ENCODE measurements at places on chromosomes 3 and 15. TPM values are rescaled to one million over a fixed set of nuclear protein-coding genes. Genes with fewer than 3 reads are reported as not detected.

GRCh38 chr3:139893267-139893962 is 41.6 kb upstream of the CLSTN2 start:
- no peaks in the 10 kb centered on the region for H3K27me3 ChIP-seq
- H3K4me1 ChIP-seq: no peaks in the 10 kb centered on the region
- no peaks in the 10 kb centered on the region for H3K36me3 ChIP-seq
- DNase-seq: no peak
- H3K4me3 ChIP-seq: no peak overlapping the region

GRCh38 chr3:101634591-101635196 is 42.2 kb downstream of the ZBTB11 start:
- no peaks in the 10 kb centered on the region for H3K36me3 ChIP-seq
- H3K4me1 ChIP-seq: no peaks in the 10 kb centered on the region
- DNase-seq: no peak
- no peak overlapping the region for H3K4me3 ChIP-seq
- H3K27ac ChIP-seq: no peak overlapping the region

DNA sequence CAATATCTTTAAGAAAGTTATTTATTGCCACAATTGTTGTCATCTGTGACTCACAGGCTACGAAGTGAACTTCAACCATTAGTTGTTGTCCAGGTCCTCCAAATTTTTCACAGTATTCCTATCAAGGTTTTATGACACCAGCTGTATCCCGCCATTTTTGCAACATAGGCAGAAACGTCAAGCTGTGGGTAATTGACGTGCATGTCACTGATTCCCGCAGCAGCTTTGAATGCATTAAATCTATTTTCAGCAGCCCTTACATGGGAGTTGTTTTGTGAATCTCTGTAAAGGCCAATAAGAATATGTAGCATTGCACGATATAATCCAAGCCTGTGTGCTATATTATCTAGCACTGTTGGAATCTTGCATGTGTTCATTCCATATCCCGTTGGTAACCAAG is 109.1 kb upstream of the TOPAZ1 start:
- H3K4me1 ChIP-seq: no peaks in the 10 kb centered on the region
- no peak for DNase-seq
- no peaks in the 10 kb centered on the region for H3K27me3 ChIP-seq
- no peaks in the 10 kb centered on the region for H3K36me3 ChIP-seq
- no peak overlapping the region for H3K27ac ChIP-seq

- H3K4me1 ChIP-seq: peaks cover 22% of the 10 kb centered on the region
- no peaks in the 10 kb centered on the region for H3K36me3 ChIP-seq
- DNase-seq: no peak
Measured at GRCh38 chr15:62853841-62854225, 188.7 kb upstream of the TPM1 start.

GRCh38 chr3:76570436-76571057 is 469.4 kb upstream of the ROBO2 start:
- H3K4me3 ChIP-seq: no peak overlapping the region
- H3K27me3 ChIP-seq: no peaks in the 10 kb centered on the region
- peaks cover 3% of the 10 kb centered on the region for H3K4me1 ChIP-seq
- H3K36me3 ChIP-seq: no peaks in the 10 kb centered on the region

DNA sequence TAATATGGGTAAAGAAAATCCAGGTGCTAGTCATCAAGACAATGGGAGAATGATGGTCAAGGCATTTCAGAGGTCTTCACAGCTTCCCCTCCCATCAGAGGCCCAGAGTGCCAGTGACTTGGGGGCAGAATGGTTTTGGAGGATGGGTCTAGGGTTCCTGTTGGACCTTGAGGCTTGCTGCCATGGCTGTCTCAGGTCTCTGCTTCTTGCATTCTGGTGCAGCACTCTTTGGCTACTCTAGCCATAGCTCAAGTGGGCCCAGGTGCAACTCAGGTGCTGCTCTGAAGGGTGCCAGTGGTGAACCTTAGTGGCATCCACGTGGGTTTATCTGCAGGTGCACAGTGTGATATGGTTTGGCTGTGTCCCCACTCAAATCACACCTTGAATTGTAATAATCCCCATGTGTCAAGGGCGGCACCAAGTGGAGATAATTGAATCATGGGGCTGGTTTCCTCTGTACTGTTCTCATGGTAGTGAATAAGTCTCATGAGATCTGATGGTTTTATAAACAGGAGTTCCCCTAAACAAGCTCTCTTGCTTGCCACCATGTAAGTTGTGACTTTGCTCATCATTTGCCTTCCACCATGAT is 48.5 kb upstream of the PEX5L start:
- no peaks in the 10 kb centered on the region for H3K27me3 ChIP-seq
- no peak overlapping the region for H3K4me3 ChIP-seq
- no peak overlapping the region for H3K27ac ChIP-seq
- no peaks in the 10 kb centered on the region for H3K4me1 ChIP-seq
- H3K36me3 ChIP-seq: no peaks in the 10 kb centered on the region

DNA sequence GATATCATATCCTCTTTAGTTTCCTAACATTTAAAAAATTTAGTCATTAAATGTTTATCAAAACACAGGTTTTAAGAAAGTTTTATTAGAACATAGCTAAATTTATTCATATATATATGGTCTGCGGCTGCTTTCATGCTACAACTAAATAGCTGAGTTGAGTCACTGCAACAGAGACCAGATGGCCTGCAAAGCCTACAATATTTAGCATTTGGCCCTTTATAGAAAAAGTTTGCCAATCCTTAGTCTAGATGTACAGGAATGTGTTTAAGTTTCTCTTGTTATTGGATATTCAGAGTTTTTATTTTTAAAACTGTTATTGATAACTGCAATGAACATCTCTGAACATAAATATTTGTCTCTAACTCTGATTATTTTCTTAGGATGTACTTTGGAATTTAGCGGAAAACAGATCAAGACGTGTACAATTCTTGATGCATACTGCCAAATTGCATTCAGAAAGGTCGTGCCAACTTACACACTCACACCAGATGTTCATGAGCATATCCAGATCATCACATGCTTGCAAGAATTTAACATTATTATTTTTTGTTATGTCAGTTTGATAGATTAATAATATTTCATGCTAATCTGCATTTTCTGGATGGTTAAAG is 157.9 kb downstream of the STAC start:
- no peak overlapping the region for H3K27ac ChIP-seq
- H3K4me3 ChIP-seq: no peak overlapping the region
- no peaks in the 10 kb centered on the region for H3K36me3 ChIP-seq
- no peaks in the 10 kb centered on the region for H3K4me1 ChIP-seq
- no peak for DNase-seq

- H3K27me3 ChIP-seq: no peaks in the 10 kb centered on the region
- no peak overlapping the region for H3K4me3 ChIP-seq
- H3K4me1 ChIP-seq: no peaks in the 10 kb centered on the region
- no peaks in the 10 kb centered on the region for H3K36me3 ChIP-seq
- DNase-seq: no peak
Measured at GRCh38 chr3:159301961-159302360, 500.1 kb downstream of the MFSD1 start.

- peaks cover 8% of the 10 kb centered on the region for H3K36me3 ChIP-seq
- H3K27ac ChIP-seq: peak overlapping the region; percentile 58
- peaks cover 17% of the 10 kb centered on the region for H3K4me1 ChIP-seq
- H3K27me3 ChIP-seq: no peaks in the 10 kb centered on the region
Measured at GRCh38 chr3:11350374-11350773, 78.2 kb downstream of the ATG7 start.

DNA sequence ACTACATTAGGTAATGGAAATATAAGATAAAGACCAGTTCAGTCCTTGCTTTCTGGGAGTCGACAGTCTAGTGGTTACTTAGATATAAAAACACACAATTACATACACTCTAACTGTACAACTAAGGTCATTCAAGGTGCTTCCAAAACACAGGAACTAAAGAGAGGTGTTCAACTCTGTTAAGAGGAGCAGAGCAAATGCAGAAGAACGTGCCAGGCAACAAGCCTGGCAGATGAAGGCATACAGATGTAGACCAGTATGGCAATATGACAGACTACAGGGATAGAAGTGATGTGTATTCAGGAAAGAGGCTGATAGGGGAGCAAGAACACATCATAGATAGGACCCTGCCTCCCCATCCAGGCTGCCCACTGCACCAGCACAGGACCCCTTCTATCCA is 78.3 kb downstream of the CBLB start:
- H3K27ac ChIP-seq: no peak overlapping the region
- H3K4me1 ChIP-seq: peaks cover 10% of the 10 kb centered on the region
- H3K4me3 ChIP-seq: no peak overlapping the region
- DNase-seq: no peak

DNA sequence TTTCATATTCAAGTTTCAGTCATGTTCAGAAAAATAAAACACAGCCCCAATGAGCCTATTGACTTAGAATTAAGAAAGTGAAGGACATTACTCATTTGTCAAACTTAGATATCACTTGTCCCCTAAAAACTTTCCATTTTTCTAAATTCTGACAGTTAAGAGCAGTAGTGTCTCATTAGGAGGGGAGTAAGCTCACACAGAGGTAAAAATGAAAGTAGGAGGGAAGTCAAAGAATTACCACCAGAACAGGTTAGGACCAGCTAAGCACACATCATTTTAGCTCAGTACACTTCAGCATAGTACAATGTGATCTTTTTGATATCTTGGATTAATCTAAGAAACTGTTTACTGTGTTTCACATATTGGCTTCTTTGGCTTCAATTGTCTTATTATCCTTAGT is 64.3 kb downstream of the OSTN start:
- H3K27me3 ChIP-seq: no peaks in the 10 kb centered on the region
- H3K4me3 ChIP-seq: no peak overlapping the region
- no peaks in the 10 kb centered on the region for H3K36me3 ChIP-seq
- no peak for DNase-seq
- H3K27ac ChIP-seq: no peak overlapping the region

DNA sequence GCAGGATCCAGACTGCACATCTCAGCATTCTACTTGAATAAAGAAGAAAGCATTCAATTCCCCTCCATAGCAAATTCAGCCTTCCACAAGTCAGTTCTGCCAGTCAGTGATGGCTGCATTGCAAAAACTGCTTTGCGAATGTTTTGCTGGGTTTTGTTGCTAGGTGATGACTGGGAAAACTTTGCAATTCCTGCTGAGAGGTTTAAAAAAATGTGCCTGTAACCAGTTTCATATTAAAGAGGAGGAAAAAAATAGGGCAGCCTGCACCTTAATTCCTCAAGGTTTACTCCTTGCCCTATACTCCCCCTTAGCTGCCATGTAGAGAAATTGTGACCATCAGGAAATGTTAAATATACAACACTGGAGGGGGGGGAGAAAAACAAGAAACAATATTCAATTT is 225.6 kb upstream of the ATP11B start:
- no peaks in the 10 kb centered on the region for H3K27me3 ChIP-seq
- no peaks in the 10 kb centered on the region for H3K4me1 ChIP-seq
- no peaks in the 10 kb centered on the region for H3K36me3 ChIP-seq
- no peak for DNase-seq
- H3K4me3 ChIP-seq: no peak overlapping the region

DNA sequence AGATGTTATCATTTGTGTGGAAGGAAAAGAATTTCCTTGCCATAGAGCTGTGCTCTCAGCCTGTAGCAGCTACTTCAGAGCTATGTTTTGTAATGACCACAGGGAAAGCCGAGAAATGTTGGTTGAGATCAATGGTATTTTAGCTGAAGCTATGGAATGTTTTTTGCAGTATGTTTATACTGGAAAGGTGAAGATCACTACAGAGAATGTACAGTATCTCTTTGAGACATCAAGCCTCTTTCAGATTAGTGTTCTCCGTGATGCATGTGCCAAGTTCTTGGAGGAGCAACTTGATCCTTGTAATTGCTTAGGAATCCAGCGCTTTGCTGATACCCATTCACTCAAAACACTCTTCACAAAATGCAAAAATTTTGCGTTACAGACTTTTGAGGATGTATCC is 15.1 kb downstream of the KLHL24 start:
- H3K27ac ChIP-seq: no peak overlapping the region
- H3K36me3 ChIP-seq: peaks cover 22% of the 10 kb centered on the region
- DNase-seq: peak; percentile 78
- no peak overlapping the region for H3K4me3 ChIP-seq

- H3K4me1 ChIP-seq: peaks cover 2% of the 10 kb centered on the region
- no peak overlapping the region for H3K27ac ChIP-seq
- no peaks in the 10 kb centered on the region for H3K36me3 ChIP-seq
- no peak overlapping the region for H3K4me3 ChIP-seq
Measured at GRCh38 chr3:124916837-124917409, 17.6 kb downstream of the MUC13 start.

DNA sequence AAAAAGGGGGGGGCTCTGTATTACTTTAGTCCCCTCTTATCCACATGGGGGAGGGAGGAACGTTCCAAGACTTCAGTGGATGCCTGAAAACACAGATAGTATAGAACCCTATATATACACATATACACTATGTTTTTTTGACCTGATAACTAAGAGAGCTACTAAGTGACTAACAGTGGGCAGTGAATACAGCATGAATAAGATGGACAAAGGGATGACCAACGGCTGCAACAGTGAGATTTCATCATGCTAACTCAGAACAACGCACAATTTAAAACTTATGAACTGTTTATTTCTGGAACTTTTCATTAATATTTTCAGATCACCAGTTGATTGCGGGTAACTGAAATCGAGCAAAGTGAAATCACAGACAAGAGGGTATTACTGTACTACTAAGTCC is 7.3 kb downstream of the DCUN1D1 start:
- no peak overlapping the region for H3K4me3 ChIP-seq
- H3K4me1 ChIP-seq: peaks cover 11% of the 10 kb centered on the region
- no peaks in the 10 kb centered on the region for H3K27me3 ChIP-seq
- peak; percentile 47 for DNase-seq
- H3K27ac ChIP-seq: no peak overlapping the region
- H3K36me3 ChIP-seq: no peaks in the 10 kb centered on the region

DNA sequence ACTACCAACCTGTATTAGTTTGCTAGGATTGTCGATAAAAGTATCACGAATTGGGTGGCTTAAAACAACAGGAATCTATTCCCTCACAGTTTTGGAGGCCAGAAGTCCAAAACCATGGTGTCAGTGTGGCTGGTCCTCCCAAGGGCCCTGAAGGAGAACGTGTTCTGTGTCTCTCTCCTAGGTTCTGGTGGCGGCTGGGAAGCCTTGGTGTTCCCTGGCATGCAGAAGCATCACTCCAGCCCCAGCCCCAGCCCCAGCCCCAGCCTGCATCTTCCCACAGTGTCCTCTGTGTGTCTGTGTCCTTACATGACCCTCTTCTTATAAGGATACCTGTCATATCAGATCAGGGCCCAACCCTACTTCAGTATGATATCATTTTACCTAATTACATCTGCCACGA is 272.5 kb upstream of the LYSMD4 start:
- H3K4me1 ChIP-seq: no peaks in the 10 kb centered on the region
- no peak for DNase-seq
- no peaks in the 10 kb centered on the region for H3K27me3 ChIP-seq
- H3K4me3 ChIP-seq: no peak overlapping the region
- H3K36me3 ChIP-seq: no peaks in the 10 kb centered on the region
- no peak overlapping the region for H3K27ac ChIP-seq

DNA sequence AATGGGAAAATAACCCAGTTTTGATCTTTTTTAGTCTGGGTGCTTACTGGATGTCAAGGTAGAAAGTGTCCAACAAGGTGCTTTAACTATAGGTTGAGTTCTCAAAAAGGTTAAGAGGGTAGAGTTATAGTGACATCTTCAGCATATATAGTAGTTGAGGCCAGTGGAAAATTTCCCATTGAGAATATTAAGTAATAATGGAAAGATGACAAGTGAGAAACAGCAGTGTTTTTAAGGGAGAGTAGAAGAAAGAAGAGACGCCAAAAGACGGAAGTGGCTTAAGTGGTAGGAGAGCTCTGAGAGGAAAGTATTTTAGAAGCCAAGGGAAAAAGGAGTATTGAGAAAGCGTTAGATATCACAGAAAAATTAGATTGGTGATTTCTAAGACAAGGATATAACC is 10.6 kb downstream of the SPRED1 start:
- no peak overlapping the region for H3K27ac ChIP-seq
- H3K36me3 ChIP-seq: no peaks in the 10 kb centered on the region
- H3K4me1 ChIP-seq: peaks cover 16% of the 10 kb centered on the region
- no peaks in the 10 kb centered on the region for H3K27me3 ChIP-seq
- DNase-seq: no peak

CHRM5 gene
- under 0.01 TPM for total RNA-seq

IGDCC3 gene
- under 0.01 TPM for total RNA-seq

GOLGA6L10 gene
- under 0.01 TPM for total RNA-seq

ZNF860 gene
- total RNA-seq: 0.56 TPM

TRPM1 gene
- 0.28 TPM for total RNA-seq

SOX14 gene
- total RNA-seq: not detected

All from IMR-90 (cell line).